HepG2 (cell line): ENCODE measurements at places on chromosomes 11 and 22.

DNA sequence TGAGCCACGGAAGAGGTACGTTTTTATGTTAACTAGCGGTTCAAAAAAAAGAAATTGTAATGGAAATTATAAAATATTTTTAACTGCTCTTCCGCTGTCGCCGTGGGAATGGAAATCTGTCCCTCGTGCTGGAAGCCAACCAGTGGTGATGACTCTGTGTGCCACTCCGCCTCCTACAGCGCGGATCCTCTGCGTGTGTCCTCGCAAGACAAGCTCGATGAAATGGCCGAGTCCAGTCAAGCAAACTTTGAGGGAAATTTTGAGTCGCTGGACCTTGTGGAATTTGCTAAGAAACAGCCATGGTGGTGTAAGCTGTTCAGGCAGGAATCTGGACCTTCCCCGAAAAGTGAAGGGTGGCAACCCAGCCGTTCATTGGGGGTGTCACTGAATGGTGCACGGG is 2.9 kb upstream of the CBX7 start:
- no peak for DNase-seq

- DNase-seq = no peak
Observed at GRCh38 chr11:119739021-119739703, 10.2 kb upstream of the NECTIN1 start.

GRCh38 chr11:19241260-19242178 is 774 bp upstream of the E2F8 start:
- DNase-seq = no peak

DNA sequence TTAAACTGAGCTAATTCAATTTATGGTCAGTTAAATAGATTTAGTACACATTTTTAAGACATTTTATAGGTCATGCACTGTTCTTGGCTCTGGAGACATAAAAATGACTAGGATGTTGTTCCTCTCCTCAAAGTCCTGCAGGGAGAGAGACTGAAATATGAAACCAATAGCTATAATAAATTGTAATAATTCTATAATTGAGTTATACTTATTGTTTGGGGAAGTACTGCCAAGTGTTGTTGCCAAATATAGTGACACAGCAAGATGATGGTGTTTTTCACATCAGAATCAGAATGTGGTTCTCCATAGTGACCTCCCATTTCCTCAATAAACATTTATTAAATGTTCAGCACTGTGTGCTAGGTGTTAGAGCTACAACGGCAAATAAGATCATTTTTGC is 470.6 kb downstream of the NTM start:
- DNase-seq = no peak

DNA sequence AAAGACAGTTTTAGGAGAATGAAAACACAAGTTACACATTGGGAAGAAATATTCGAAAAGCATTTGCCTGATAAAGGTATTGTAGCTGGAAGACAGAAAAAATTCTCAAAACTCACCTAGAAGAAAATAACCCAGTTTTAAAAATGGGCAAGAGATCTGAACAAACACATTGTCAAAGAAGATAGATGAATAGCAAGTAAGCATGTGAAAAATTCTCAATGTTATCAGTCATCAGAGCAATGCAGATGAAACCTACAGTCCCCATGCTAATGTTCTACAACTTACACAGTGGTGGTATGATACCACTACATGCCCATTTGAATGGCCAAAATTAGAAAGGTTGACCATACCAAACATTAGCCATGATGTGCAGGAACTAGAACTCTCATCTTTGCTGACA is 29.4 kb downstream of the PPARA start:
- DNase-seq = no peak

- no peak for DNase-seq
Observed at GRCh38 chr11:134138376-134138775, 69.5 kb downstream of the JAM3 start.

DNA sequence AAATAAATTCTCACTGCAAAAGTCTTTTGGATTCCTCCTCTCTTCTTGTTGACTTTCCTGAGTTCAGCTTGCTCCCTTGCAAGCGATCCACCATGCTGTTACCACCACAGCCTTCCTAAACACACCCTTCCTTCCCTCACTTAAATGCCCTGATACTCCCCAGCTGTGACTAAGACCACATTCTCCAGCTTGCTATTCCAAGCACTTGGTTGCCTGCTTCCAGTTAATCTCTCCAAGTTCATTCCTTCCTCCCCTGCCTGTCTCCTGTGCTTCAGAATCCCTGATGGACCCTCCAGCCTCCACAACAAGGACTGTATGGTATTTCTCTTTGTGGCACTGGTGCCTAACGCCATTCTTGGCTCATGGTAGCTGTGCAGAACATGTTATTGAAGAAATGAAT is 603.9 kb upstream of the CADM1 start:
- DNase-seq = no peak

DNA sequence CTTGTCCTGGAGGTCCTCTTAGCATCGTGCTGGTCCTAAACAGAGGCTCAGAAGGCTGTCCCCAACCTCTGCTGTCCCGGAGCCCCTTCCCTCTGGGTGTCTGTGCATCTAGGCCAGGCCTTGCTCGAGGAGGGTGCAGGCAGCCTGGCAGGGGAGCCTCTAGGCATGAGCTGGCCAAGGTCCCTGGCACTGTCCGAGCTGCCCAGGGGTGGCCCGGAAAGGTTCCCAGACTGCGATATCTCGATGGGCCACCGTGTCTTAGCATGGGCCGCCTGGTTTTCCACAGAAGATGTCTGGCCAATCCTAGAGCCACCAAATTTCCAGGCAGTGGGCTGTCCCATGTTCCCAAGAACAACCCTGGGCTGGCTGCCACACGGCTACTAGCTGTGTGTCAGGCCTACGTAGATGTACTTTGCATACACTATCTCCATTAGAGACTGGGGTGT is 24.6 kb upstream of the SMIM38 start:
- no peak for DNase-seq

- DNase-seq = no peak
Observed at GRCh38 chr11:122105044-122105758, 10.8 kb downstream of the BLID start.

DNA sequence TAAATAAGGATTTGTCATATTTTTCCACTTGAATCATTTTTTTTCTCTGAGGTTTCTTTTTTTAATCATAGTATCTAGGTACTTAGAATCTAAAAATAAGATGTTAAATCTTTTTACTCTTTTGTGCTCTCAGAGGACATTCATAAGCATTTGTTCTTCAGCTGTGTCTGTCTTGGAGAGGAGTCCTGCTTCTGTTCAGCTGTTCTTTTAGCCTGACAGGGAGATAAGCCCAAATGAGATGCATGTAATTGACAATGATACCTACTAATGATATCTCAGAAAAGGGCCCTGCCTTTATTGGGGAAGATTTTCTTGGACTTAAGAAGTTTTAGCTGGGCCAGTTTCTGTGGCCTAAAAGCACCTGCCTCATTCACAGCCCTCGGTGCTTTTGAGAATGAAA is 156.9 kb downstream of the NCAM1 start:
- DNase-seq = no peak

GRCh38 chr11:15673408-15673831 is 558.7 kb downstream of the INSC start:
- DNase-seq = no peak

DNA sequence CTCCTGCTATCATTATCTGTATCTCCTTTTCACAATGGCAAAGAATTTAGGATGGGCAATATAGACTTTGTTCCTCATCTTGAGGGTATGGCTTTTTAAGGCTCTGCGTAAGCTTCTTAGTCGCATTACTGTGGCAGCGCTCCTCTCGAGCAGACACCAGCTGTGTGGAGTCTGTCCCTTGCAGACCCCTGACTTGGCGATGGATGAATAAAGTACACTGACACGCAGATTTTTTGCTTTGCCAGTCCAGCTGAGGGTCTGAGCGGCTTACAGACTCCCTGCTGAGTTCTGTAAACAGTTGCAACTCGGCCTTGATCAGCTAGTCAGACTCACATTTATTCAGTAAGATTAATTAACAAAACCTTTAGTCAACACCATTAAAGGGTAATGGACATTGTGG is 390.0 kb upstream of the CNTN5 start:
- no peak for DNase-seq

- no peak for DNase-seq
Observed at GRCh38 chr11:7021318-7021717, 1.0 kb downstream of the NLRP14 start.

DNA sequence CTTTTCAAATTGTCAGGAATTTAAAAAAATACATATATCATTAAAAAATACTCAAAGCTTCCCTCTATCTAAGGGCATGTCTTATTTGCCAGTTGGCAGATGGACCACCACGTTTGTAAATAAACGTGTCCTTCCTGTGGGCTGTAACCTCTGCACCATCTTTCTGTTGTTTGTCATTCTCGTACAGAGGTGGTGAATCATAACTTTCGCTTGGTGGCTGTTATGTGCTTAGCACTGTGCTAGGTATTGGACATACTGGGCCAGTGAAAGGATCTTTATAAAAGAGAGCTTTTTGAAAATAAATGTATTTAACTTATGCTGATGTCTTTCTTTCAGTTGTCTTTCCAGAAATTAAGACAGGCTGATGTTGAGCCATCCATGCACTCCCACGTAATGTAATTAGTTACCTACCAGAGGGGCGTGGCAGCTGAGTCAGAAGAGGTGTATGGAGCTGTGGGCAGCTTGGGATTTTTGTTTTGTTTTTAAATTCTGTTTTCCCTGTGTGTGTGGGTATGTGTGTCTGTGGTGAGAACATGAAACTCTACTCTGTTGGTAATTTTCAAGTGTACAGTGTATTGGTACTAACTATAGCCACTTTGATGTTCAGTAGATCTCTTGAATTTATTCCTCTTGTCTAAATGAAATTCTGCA is 62.7 kb downstream of the TECTA start:
- no peak for DNase-seq

DNA sequence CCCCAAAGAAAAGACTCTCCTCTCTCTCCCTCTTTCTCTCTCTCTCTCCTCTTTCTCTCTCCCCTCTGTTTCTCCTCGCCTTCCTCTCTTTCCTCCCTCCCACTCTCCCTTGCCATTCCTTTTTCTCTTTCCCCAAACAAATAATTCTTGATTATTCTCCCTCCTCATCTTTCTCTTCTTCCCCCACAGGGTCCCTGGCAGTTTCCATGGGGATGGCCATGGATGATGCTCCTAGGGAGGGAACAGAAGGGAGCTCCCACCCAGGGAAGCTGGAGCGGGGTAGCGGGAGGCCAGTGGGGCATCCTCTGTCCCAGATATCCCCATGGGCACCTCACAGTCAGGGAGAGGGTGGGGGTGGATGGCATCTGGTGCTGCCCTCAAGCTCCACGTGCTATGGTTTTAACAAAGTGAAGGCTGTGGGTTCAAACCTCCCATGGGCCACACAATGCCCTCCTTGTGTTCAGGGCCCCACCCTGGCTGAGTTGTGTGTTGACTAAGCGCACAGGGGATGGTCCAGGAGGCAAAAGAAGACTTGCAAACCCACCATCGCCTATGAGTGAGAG is 266.4 kb downstream of the BUD13 start:
- DNase-seq = no peak

DNA sequence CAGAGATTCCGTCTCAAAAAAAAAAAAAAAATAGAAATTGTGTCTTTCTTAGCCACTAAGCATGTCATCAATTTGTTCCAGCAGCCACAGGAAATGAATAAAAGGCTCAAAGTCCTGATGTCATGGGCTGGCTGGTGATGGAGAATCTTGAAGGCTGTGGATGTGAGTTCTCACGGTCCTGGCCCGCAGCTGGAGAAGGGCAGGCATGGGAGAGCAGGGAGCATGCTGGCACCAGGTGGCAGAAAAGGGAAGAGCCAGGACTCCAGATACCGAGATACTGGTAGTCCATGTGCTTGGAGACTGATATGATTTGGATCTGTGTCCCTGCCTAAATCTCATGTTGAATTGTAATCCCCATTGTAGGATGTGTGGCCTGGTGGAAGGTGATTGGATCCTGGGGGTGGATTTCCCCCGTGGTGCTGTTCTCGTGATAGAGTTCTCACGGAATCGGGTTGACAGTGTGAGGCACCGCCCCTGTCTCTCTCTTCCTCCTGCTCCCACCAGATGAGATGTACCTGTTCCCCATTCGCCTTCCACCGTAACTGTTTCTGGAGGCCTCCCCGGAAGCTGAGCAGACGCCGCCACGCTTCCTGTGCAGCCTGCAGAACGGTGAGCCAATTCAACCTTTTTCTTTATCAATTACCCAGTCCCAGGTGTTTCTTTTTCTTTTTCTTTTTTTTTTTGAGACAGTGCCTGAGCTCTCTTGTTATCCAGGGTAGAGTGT is 18.1 kb downstream of the MRGPRD start:
- DNase-seq = no peak

DNA sequence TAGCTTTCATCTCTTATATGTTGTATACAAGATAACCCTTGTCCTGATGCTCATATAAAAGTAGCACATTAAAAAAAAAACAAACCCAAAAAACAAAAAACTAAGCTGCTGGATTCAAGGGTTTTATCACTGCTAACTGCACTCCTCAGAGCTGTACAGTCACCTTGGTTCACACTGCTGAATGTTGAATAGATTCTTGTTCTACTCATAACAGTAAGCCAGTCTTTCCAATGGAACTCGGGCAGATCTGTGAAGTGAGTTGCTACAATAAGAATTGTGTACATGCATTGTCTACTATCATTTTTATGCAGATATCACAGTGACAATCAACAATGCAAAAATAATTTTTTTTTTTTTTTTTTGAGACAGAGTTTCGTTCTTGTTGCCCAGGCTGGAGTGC is 4.7 kb downstream of the HARBI1 start:
- no peak for DNase-seq

DNA sequence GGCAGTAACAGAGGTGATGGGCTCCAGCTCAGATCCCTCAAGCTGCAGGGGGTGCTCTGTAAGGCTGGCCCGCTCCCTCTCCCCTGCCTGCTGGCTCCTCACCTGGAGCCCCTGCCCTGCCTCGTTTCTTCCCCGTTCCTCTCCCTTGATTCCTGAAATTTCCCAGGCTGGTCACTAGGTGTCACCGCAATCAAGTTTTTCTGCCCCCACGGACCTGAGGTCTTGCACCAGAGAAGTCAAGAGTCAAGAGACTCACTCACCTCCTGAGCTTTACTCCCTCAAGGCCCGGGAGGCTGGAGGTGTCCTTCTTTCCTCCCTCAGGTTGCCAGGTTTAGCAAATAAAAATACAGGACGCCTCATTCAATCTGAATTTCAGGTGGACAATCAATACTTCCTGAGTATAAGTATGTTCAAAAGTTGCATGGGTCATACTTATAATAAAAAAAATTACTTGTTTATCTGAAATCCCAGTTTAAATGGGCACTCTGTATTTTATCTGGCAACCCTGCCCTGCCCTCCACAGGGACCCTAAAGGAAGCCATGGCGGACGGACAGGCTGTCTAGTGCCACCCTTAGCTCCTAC is 69.2 kb downstream of the SCUBE1 start:
- DNase-seq = peak; percentile 47

DNA sequence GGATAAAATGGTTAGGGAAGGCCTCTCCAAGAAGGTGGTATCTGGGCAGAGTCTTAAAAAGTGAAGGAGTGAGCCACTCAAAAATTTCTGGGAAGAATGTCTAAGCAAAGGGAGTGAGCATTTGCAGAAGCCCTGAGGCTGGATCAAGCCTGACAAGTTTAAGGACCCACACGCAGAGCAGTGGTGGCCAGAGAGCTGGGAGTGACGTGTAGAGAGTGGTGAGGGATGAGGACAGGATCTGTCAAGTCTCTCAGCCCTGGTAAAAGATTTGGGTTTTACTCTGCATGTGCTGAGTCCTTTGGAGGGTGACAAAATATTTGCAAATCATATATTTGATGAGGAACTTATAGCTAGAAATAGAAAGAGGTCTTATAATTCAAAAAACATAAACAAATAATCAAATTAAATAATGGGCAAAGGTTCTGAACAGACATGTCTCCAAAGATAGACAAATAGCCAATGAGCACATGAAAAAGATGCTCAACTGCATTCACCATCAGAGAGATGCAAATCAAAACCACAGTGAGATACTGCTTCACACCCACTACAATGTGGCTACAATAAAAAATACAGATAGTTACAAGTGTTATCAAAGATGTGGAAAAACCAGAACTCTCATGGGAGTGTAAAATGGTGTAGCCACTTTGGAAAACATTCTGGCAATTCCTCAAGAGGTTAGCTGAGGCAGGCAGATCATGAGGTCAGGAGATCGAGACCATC is 107.2 kb upstream of the NNMT start:
- no peak for DNase-seq
